DND-41 (cell line): ENCODE measurements at places on chromosomes 1 and 21.

DNA sequence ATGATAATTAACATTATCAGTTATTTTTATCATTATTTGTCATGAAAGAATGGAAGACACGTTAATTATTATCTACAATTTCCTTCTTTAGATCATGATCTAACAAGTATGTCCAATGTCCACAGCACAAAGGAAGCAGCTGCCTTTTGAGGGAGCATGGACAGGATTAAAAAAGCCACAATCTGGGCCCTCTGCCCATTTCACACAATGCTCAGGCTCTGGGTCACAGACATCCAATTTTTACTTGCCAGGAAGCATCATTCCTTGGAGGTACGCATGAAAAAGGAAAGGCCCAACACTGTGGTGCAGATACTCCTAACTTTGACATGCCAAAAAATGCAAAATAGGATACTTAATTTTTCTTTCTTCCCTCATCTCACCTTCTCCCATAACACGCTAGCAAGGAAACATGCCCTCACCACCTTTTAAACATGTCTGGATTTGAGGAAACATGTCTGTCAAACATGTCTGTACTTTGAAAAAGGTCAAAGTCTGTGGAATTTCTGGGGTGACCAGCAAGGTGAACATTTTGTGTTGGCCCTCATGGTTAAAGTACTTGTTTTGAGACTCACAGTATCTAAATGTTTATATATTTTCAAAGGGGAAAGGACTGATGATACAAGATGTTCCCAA, 40.0 kb downstream of the GADD45A start:
- no peak for DNase-seq

GRCh38 chr1:229940684-229941083, 126.4 kb upstream of the GALNT2 start:
- no peak for DNase-seq

DNA sequence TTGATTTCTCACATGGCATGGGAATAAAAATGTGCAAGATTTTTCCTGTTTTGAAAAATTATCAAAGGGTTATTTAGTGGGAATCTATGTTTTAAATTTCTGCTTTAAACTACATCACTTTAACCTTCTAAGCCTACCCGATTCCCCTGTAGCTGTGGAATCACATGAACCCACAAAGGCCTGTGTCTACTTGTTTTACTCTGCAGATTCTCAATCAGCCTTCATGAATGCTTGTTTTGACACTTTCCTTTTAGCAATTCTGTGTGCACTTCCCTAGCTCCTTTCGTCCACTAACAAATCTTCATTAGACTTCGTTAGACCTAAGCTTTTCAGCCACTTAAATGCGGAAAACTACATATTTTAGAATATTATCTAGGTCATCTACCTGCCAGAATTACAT, 56.0 kb upstream of the C1orf21 start:
- no peak for DNase-seq

DNA sequence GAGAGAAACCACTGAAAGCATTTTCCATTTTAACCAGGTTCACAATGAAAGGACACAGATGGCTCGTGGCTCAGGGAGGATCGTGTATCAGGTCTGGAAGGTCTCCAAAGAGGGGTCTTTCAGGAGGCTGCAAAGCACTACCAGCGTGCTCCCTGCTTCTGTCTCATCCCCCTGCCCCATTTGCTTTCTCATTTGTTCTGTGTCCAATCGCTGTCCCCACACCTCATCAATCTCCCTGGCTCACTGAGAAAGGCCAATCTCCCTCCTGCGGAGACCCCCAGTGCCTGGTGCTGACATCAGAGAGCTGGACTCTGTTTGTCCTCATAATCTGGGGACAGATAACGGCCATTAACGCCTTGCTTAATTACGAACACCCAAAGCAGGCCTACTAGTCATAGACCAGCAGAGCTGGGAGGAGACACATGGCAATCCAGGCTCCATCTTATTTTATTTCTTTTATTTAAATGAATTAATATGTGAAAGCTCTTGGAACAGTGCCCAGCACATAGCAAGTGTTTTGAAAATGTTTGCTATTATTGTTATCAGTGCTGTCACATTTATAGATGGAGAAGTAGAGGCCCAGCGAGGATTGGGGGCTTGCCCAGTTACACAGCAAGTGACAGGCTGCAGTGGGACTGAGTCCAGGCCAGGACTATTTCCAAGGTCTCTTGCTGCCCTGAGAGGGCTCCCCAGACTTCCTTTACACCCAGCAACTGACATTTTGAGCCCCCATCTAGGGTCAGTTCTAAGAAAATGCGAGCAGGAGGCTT, 341.0 kb upstream of the USP24 start:
- DNase-seq, result no peak

DNA sequence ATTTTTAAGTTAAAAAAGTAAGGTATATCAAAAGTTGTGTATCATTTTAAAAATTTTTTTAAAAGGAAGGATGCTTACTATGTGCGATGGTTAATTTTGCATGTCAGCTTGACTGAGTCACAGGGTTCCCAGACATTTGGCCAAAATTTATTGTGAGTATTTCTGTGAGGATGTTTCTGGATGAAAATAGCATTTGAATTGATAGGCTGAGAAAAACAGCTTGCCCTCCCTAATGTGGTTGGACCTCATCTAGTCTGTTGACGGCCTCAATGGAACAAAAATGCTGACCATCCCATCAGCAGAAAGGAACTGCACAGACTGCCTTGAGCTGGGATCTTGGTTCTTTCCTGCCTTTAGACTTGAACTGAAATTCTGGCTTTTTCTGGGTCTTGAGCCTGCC, 724.5 kb downstream of the NCAM2 start:
- DNase-seq, result no peak

DNA sequence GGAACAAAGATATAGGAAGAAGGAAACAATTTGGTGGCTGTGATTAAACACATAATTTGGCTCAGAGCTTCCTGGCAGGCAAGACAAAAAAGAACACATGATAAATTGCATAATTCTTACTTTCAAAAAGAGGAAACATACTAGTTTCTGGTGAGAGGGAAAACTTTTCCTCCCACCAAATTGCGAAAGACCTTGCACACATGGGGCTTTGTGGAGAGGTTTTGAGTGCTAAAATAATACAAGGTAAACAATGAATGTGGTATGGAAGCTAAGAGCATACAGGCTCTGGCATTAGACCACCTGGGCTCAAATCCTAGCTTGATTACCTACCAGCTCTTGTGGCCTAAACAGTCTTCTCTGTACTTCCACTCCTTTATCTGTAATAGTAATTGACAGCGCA, 140.2 kb upstream of the HOOK1 start:
- no peak for DNase-seq

DNA sequence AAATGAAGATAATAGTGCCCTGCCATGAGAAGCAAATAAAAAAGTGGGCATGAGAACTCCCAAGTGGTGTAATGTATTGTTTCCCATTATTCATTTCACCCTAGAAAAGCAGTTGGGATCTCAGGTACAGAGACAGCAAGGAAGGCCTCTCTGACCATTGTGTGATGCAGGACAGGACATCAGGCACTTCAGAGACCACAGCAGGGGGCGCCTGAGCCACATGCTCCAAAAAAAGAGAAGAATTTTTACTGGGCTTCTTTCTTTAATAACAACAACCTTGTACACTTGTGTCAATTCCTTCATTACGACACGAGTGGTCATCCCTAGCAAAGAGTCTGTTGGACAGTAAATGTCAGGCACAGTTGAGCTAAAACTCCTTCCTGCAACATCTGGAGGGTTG, 533.3 kb downstream of the OMA1 start:
- DNase-seq, result no peak

DNA sequence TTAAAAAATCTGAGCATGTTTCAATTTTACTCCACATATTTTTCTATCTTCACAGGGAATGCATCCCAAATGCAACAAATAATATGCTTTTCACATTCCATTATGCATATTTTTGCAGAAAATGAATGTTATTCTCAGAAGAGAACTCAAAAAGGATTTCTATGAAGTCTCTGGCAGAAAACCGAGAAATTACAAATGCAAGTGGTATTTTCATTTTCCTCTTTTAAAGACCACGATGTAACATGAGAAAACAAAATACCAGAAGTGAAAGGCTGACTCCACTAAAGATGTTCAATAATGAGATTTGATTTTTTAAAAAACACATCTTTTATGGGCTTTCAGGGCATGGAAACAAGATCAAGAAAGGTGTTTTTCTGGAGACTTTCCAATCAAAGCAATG, 5.0 kb upstream of the PDC start:
- no peak for DNase-seq

- DNase-seq, result no peak
Observed at GRCh38 chr1:174413632-174414031, 34.1 kb upstream of the GPR52 start.

DNA sequence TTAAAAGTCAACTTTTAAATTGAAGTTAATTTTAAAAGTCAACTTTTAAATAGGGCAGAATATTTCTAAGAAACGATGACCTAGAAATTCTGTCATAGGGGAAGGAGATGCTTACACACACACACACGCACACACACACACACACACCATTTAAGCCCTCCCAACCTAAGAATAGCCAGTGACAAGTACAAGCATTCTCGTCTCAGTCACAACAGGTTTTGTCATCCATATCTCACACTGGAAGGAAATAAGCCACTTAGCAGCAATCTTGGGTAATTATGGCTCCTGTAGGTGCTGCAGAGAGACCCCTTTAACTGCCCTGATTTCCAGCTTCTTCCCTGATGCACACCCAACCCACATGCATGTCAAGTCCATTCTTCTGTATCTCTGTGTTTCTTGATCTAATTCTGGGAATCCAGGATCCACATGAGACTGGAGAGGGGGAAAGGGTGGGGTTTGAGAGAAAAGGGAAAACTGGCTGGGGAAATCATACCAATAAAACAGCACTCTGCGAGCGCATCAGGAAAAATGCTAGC, 338.1 kb downstream of the PAPPA2 start:
- no peak for DNase-seq

DNA sequence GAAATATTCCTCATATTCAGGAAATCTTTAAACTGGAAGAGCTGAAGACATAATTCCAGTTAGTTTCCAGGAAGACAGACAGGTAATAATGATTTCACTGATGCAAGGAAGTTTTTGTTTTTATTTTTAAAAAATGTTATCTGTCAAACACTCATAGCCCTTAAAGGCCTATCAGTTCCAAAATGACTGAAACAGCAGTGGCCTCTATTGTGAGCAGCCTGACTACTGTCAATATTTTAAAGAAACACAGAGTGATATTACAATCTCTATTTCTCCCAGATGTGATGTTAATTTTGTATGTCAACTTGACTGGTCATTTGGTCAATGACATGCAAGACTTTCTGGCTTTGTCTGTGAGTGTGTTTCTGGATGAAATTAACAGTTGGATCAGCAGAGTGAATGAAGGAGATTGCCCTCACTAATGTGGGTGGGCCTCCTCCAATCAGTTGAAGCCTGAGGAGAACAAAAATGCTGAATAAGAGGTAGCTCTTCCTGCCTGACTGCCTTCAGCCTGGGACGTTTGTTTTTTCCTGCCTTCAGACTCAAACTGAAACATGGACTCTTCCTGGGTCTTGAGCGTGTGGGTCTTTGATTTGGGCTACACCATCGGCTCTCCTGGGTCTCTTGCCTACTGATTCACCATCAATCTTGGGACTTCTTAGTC, 31.3 kb upstream of the SLC30A10 start:
- no peak for DNase-seq

GRCh38 chr1:221880182-221880581, 138.3 kb upstream of the DUSP10 start:
- DNase-seq, result no peak

GRCh38 chr1:6353619-6353954, 40.0 kb downstream of the ACOT7 start:
- no peak for DNase-seq

DNA sequence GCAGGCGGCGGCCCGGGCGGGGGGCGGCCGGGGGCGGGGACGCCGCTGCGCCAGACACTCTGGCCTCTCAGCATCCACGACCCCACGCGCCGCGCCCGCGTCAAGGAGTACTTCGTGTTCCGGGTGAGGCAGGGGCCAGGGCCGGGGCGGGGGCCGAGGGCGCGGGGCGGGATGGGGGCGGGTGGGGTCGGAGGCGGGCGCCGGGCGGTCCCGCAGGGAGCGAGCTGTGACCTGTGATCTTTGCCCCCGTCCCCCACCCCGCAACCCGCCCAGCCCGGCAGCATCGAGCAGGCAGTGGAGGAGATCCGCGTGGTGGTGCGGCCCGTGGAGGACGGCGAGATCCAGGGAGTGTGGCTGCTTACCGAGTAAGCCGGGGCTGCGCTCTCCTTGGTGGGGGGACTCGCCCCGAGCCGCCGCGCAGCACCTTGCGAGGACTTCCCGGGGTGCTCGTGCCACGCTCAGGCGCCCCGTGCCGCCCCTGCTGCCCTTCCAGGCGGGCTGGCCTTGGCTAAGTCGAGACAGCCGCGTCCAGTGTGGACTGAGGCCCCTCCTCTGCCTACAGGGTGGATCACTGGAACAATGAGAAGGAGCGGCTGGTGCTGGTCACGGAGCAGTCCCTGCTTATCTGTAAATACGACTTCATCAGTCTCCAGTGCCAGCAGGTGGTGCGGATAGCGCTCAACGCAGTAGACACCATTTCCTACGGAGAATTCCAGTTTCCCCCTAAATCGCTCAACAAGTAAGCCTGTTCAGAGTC, 514 bp downstream of the TPRG1L start:
- no peak for DNase-seq

DNA sequence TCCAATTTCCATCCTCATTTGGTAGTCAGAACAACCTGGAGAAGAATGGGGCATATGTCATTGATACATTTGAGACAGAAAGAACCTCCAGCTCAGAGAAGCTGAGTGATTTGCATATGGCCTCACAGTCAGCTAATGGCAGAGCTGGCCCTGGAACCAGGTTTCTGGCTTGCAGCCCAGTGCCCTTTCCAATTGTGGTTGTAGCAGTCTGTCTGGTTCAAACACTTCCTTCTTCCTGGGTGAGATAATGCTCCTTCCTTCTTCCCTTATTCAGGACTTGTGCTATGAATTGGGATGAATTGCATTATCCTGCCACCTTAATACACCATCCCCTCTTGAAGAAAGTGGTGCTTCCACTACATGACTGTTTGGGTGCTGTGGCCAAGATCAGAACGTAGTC, 24.2 kb downstream of the SLC5A9 start:
- no peak for DNase-seq
